ENCODE measurements at places on chromosomes 1 and 21. TPM values are rescaled to one million over a fixed set of nuclear protein-coding genes. Genes with fewer than 3 reads are reported as not detected.

Gene OLIG2
- not detected for total RNA-seq

Gene KLHDC8A
- not detected for total RNA-seq

Gene OLIG1
- total RNA-seq = not detected

Gene CBS
- total RNA-seq = 101 TPM

Gene FAM78B
- not detected for total RNA-seq

Gene TMEM125
- total RNA-seq = not detected

Gene LSS
- total RNA-seq = 261 TPM

Gene TAS1R3
- total RNA-seq = 0.14 TPM

Gene CLCA1
- 0.22 TPM for total RNA-seq

Gene PADI2
- 0.29 TPM for total RNA-seq

Gene VAV3
- 0.57 TPM for total RNA-seq

Gene KCNE1
- 1.3 TPM for total RNA-seq

Gene TCHHL1
- total RNA-seq = not detected

Gene BRDT
- 2.1 TPM for total RNA-seq

Gene KRTCAP2
- total RNA-seq = 74.2 TPM

Gene SEMA4A
- 0.44 TPM for total RNA-seq

Gene AADACL3
- total RNA-seq = not detected

Gene MIS18A
- 2.4 TPM for total RNA-seq

Gene HTR6
- total RNA-seq = not detected

Gene AMY2A
- total RNA-seq = not detected

Gene TBX15
- total RNA-seq = under 0.01 TPM

Gene DISP3
- total RNA-seq = not detected

Gene FNDC10
- 3.5 TPM for total RNA-seq

Gene CD1C
- total RNA-seq = not detected

Gene CDC42
- total RNA-seq = 656 TPM

Gene ZNF687
- total RNA-seq = 16.9 TPM

Gene GPR37L1
- 0.22 TPM for total RNA-seq

Gene CD48
- total RNA-seq = not detected

Gene CA6
- total RNA-seq = not detected

Gene SYT14
- total RNA-seq = 1.8 TPM

Gene KAZN
- total RNA-seq = 2.2 TPM

Gene DYNLT5
- total RNA-seq = not detected

Gene NTMT2
- total RNA-seq = not detected

Gene RHD
- total RNA-seq = not detected

Gene COL16A1
- 101 TPM for total RNA-seq

Gene ELF3
- total RNA-seq = 0.29 TPM
